ENCODE measurements at places on chromosomes 4 and X.

DNA sequence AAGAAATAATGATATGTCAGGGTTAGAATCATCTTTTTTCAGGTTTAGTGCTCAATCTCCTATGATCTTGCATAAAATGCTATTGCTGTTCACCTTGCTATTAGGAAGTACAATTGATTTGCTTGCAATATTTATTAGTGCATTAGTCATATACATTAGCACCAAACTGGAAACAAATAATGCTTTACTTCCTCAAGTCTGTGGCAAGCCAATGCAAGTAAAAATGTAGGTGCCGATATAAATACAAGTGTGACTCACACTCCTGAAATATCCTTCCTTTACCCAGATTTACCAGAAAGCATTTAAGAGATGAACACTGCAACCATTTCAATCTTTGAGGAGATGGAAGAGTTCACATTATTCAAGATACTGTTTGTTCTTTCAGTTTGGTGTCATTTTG, 1487.7 kb upstream of the ADGRL3 start:
- H3K27me3 ChIP-seq = no peaks in the 10 kb centered on the region
- no peaks in the 10 kb centered on the region for H3K36me3 ChIP-seq
- no peak for DNase-seq
- H3K4me1 ChIP-seq = no peaks in the 10 kb centered on the region
- no peak overlapping the region for H3K27ac ChIP-seq
- H3K4me3 ChIP-seq = no peak overlapping the region

DNA sequence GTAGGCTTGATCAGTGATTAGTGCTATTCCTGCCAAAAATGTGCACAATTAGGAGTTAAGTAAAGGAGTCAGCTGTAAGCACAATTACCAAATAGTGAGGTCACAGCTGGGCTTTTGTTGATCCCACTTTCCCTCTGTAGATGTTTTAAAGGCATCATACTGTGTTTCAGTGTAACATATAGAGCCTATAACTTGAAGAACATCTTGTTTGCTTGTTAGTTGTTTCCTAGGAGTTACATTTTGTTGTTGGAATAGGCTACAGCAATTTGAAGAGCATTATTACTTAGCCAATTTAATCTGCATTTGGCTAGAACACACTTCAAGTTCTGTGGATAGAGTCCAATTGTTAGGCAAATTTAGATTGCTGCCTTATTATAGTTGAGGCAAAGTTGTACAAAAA, 210.7 kb upstream of the MAD2L1 start:
- DNase-seq = no peak
- no peak overlapping the region for H3K4me3 ChIP-seq
- no peaks in the 10 kb centered on the region for H3K4me1 ChIP-seq
- no peaks in the 10 kb centered on the region for H3K36me3 ChIP-seq
- H3K27me3 ChIP-seq = no peaks in the 10 kb centered on the region
- H3K27ac ChIP-seq = no peak overlapping the region

GRCh38 chrX:10577853-10578252, 42.5 kb downstream of the MID1 start:
- H3K27me3 ChIP-seq = no peaks in the 10 kb centered on the region
- peaks cover 9% of the 10 kb centered on the region for H3K36me3 ChIP-seq
- peaks cover 51% of the 10 kb centered on the region for H3K4me1 ChIP-seq
- no peak for DNase-seq
- no peak overlapping the region for H3K27ac ChIP-seq

DNA sequence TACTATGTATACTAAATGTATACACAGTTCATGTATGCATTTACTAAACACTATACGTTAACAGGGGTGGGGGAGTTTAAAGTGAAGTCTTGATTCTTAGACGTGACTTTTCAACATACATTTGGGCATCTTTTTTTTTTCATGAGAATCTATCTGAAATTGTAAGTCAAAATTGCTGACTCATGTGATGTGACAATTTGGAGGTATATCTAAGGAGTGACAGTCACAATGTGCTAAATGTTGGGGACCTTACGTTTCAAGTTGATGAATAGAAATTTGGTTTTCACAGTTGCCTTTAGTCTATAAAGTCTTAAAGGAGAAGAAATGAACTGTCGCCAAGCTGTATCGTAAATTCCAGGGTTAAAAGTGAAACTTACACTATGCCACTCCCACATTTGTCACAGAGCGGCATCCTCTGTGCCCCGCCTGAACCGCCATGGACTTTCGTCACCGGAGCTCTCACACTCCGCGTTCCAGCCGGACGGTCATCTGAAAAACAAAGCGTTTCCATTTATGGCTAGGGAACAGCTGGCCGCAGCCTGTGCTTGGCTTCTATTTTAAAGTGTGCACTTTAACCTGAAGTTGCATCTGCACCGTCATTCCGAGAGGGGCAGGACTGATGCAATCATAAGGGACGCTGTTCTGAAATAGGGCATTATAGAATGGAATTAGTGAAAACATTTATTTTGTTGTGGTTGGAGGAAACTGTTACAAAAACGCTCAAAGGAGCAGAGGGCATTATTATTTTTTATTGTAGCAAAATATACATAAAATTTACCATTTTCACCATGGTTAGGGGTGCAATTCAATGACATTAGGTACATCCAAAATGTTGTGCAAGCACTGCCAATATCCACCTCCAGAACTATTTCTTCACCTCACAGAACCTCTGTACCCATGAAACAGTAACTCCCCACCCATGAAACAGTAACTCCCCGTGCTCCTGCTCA, 30.9 kb downstream of the PDLIM3 start:
- H3K36me3 ChIP-seq = peaks cover 11% of the 10 kb centered on the region
- H3K4me3 ChIP-seq = no peak overlapping the region
- DNase-seq = peak; percentile 2
- no peaks in the 10 kb centered on the region for H3K27me3 ChIP-seq

DNA sequence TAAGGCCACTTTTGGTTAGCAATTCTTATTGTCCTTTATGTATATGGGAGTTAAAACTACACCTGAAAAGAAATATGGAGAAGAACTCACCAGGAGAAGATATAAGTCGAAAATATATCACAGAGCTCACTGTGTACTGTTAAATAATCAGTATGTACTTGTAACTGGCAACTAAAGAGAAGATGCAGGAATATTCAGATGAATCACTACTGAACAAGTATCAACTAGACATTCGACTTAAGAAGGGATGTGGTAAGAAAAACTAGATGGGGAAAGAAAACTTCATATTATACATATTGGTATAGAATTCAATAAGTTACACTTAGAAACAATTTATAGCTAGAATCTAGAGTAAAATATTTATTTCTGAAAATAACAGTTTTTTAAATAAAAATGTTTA, 230.0 kb downstream of the CAMK2D start:
- H3K36me3 ChIP-seq = peaks cover 8% of the 10 kb centered on the region
- no peak overlapping the region for H3K27ac ChIP-seq
- H3K4me3 ChIP-seq = no peak overlapping the region

DNA sequence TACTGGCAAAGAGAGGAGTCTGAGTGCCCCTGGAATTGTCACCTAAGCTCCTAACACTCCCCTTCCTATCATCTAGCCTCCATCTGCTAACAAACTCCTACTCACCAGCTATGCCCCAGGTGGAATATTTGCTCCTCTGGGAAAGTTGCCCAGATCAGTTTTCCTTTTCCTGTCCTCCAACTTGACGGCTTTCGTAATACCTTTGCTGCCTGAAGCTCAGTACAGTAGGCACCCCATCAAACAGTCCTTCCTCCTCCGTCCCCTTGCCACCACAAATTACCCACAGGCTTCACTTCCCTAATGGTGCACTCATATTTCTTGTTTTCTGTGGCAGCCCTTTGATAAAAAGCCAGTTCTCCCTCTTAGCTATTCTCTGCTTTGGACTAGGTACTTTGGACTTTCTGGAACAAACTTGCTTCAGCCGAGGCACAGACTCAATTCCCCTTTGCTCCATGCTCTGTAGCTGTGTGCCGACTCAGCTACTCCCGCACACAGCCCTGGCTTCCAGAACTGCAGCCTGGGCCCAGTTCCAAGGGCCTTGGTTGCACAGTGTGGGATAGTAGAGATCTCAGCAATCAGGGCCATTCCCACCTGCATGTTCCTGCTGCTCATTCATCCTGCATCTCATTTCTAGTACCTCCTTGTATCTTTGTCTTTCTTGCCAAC, 605.1 kb downstream of the BCOR start:
- no peaks in the 10 kb centered on the region for H3K27me3 ChIP-seq
- no peak overlapping the region for H3K27ac ChIP-seq
- DNase-seq = no peak
- H3K36me3 ChIP-seq = no peaks in the 10 kb centered on the region
- H3K4me1 ChIP-seq = peaks cover 2% of the 10 kb centered on the region

- H3K36me3 ChIP-seq = no peaks in the 10 kb centered on the region
- peaks cover 4% of the 10 kb centered on the region for H3K4me1 ChIP-seq
- H3K27me3 ChIP-seq = peaks cover 2% of the 10 kb centered on the region
- no peak overlapping the region for H3K27ac ChIP-seq
These were observed 4.6 kb upstream of the SERTM2 start for GRCh38 chrX:111506826-111507225.

- H3K36me3 ChIP-seq = no peaks in the 10 kb centered on the region
- no peaks in the 10 kb centered on the region for H3K27me3 ChIP-seq
- no peaks in the 10 kb centered on the region for H3K4me1 ChIP-seq
- no peak overlapping the region for H3K27ac ChIP-seq
These were observed 33.1 kb upstream of the RBPJ start for GRCh38 chr4:26287756-26288155.

DNA sequence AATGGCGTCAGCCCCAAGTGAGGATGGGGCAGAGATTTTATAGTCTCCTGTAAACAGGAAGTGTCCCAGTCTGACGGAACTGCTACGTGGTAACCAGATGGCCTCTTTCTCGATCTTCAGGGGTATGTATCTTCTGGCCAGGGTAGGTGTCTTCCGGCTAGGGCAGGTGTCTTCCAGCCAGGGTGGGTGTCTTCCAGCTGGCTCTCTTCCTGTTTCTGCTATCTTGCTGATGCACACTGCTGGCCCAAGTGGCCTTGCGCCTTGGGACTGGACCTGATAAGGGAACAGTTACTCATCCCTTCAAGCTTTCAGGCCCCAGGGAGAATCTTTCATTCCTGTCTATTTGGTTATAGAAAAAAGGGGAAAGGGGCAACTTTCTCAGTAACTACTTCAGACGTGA, 178.7 kb upstream of the MAGEE2 start:
- H3K4me3 ChIP-seq = no peak overlapping the region
- no peaks in the 10 kb centered on the region for H3K4me1 ChIP-seq
- no peak for DNase-seq
- no peak overlapping the region for H3K27ac ChIP-seq
- H3K36me3 ChIP-seq = no peaks in the 10 kb centered on the region

DNA sequence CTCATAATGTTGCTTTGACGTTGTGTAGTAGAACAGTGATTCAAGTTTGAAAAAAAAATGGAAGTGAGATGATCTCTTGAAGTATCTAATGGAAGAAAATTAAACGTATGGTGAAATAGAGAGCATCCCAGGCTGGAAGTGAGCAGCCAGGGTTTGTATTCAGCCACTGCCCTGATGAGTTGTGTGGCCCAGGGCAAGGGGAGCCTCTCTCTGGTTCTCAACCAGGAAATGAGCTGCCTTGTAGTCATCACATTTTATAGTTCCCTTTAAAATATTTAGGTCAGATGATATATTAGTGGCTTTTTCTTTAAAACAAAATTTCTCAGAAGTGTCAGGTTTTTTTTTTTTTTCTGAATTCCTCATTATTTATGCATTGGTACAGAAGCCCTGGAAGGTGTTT, 150.3 kb downstream of the GPAT3 start:
- H3K4me3 ChIP-seq = no peak overlapping the region
- H3K4me1 ChIP-seq = no peaks in the 10 kb centered on the region
- DNase-seq = no peak
- H3K27ac ChIP-seq = no peak overlapping the region
- no peaks in the 10 kb centered on the region for H3K36me3 ChIP-seq
- H3K27me3 ChIP-seq = peaks cover 22% of the 10 kb centered on the region

- H3K4me1 ChIP-seq = peaks cover 8% of the 10 kb centered on the region
- no peak overlapping the region for H3K4me3 ChIP-seq
- H3K36me3 ChIP-seq = no peaks in the 10 kb centered on the region
- no peak overlapping the region for H3K27ac ChIP-seq
- H3K27me3 ChIP-seq = peaks cover 28% of the 10 kb centered on the region
These were observed 965.4 kb upstream of the GRIA3 start for GRCh38 chrX:122218666-122219065.

DNA sequence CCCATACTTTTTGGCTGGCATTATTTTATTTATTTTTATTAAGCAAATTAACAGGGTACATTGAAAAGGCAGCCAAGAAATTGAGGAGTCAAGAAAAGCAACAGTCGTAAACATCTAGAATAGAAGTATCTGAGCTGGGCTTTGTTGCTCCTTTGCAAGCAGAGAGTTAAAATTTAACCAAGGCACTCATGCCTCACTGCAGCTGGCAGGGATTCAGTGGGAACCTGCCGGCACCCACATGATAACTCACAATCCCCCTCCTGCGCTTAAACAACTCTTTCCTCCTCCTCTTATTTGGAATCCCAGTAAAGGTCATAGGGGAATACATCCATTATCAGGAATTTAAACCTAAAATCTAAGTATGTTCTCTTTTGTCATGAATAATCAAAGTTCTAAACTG, 115.5 kb downstream of the SOX3 start:
- DNase-seq = no peak
- H3K4me3 ChIP-seq = no peak overlapping the region
- H3K4me1 ChIP-seq = no peaks in the 10 kb centered on the region
- no peaks in the 10 kb centered on the region for H3K27me3 ChIP-seq

DNA sequence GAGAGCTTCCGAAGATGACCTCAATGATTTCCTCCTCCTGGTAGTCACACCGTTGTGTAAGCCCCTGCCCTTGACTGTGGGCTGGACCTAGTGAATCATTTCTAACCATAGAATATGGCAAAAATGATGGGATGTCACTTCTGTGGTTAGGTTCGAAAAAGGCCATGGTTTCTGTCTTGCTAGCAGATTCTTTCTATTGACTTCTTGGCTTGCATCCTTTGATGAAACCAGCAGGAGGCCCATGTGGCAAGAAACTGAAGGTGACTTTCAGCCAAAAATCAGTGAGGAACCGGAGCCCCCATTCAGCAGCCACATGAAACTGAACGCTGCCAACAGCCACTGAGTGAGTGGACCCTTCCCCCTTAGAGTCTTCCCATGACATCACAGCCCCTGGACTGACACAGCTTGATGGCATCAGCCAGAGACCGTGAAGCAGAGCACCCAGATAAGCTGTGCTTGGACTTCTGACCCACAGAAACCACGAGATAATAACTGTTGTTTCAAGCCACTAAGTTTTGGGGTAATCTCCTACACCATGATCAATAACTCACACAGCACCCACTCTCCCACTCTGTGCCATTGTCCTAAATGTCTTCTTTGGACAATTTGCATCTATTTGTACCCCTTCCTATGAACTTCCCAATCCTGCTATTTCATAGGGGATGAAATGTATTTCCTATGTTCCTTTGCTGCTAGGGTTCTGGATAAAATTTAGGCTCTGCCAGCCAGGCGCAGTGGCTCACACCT, 148.0 kb upstream of the STX18 start:
- DNase-seq = no peak
- no peak overlapping the region for H3K4me3 ChIP-seq
- peaks cover 23% of the 10 kb centered on the region for H3K4me1 ChIP-seq
- H3K27me3 ChIP-seq = peaks cover 2% of the 10 kb centered on the region

DNA sequence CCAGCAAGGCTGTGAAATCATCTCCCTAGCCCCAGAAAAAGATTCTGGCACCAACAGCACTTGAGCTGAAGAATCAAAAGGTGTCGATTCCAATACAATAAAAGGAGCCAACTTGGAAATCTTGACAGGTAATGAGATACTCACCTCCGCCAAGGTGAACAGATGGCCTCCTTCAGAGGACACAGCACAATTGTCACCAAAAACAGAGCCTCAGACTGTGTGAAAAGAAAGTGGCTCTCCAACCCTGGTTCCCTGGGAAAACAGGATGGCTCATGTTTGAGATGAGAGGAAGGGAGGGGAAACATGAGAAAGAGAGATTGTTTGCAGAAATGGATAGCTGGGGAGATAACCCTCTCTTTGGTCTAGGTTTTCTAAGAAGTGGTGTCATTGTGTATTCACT, 168.9 kb downstream of the HS3ST1 start:
- no peak overlapping the region for H3K27ac ChIP-seq
- H3K36me3 ChIP-seq = peaks cover 5% of the 10 kb centered on the region
- no peaks in the 10 kb centered on the region for H3K27me3 ChIP-seq
- H3K4me1 ChIP-seq = peaks cover 4% of the 10 kb centered on the region
